ENCODE measurements at places on chromosomes 11 and 22.

DNA sequence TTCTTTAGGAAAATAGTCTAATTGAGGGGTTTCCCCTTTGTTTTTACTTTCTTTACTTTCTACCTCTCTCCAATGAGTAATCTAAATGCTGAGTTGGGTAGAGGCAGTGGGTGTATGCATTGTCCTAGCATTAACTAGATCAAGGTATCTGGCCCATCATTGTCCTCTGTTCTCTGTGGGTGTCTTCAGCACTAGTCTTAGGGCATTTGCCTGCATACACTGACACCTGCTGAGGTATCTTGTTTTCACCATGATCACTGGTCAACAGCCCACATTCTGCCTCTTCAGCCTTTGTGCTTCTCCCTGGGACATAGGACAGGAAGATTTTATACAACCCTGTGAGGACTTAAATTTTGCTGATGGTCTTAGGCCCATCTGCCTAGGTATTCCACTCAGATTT, 371.1 kb downstream of the RAB38 start:
- DNase-seq = no peak

DNA sequence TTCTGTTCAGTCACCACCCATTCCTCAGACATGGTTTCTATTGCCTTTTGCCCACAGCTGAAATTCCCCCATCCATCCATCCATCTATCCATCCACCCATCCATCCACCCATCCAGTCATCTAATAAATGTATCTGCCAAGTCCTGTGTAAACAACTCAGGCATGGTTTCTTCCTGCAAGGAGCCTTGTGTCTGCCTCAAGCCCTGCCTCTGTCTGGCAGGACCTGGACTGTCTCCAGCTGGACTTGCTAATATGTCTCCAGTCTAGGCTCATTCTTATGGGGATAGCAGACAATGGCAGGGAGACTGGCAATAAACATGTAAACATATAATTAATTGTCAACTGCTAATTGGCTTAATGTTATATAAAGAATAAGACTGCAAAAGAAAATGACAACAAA, 64.7 kb upstream of the AMPD3 start:
- no peak for DNase-seq

DNA sequence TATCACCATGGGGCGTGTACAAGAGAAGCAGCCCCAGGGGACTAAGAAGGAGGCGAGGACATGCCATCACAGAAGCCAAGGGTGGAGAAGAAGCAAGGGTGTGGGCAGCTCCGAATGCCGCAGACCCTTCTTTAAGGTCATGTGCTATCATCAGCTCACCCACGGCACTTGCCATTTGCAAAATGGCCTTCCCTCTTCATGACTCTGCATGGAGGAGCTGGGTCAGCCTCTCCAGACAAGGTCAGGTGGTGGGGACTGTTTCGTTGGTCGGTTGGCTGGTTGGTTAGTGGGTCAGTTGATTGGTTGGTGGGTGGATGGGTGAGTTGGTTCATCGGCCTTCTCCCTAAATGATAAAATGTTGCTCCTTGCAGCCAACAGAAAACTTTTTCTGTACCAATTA, 622.5 kb downstream of the TBC1D22A start:
- DNase-seq = no peak

DNA sequence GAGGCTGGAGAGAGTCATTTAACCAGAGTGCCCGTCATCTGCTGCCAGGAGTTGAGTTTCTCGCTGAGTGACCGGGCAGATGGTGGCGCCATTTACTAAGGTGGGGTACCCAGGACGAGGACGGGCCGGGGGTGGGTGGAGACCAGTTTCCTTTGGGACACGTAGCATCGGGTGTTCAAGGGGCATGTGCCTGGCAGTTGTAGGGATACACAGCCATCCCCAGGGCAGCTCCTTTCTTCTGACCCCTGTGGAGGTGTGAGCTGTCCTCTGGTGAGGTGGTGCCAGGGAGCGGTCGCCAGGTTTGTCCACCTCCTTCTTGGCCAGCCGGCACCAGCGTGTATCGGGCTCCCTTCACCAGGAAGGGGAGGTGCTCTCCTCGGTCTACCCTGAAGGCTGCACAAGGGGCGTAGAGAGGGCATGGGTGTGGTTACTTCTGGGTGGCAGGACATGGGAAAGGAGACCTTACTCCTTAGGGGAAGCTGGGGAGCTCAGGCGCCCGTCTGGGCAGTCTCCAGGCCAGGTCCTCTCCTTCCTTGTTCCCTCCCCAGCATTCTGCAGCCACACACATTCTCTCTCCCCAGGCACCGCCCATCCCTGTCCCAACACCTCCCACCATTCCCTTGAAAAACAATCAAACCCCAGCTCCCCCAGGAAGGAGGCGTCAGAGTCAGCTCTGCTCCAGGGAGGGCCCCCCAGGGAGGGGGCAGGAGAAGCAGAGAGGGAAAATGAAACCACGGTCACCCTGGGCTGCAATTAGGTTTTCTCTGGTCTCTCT, 10.3 kb upstream of the MB start:
- DNase-seq = peak; percentile 6

DNA sequence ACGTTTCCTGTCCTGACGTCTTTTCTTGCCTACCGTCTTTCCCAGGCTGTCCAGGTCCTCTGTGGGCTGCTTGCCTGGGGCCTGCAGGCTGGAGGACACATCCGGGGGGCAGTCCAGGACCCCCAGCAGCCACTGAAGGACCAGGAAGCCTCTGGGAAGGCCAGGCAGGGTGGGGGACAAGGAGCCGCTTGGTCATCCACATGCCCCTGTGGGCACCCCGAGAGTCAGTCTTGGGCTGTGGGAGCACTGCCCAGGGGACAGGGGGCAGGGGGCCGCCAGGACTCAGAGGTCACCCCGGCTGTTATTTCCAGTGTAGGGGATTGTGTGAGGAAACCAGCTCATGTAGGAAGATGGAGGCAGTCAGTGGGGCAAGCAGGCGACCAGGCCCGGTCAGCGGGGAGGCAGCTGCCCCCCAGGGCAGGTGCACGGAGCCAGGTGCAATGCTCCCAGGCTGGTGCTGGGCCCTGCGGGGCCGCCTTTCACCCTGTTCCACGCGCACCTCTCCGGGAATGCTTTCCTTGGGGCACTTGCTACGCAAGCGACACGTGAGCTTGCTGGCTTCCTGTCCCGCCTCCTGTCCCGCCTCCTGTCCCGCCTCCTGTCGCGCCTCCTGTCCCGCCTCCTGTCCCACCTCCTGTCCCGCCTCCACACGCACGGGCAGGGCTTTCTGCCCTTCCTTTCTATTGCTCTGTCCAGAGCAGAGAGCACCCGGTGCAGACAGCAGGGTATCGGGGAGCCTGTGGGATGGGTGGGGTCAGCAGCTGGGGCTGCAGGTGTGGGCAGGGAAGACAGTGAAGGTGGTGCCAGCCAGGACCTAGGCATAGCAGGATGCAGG, 39.5 kb downstream of the MUC5B start:
- DNase-seq = peak; percentile 88

GRCh38 chr22:47315862-47316419, 553.5 kb downstream of the TBC1D22A start:
- no peak for DNase-seq

DNA sequence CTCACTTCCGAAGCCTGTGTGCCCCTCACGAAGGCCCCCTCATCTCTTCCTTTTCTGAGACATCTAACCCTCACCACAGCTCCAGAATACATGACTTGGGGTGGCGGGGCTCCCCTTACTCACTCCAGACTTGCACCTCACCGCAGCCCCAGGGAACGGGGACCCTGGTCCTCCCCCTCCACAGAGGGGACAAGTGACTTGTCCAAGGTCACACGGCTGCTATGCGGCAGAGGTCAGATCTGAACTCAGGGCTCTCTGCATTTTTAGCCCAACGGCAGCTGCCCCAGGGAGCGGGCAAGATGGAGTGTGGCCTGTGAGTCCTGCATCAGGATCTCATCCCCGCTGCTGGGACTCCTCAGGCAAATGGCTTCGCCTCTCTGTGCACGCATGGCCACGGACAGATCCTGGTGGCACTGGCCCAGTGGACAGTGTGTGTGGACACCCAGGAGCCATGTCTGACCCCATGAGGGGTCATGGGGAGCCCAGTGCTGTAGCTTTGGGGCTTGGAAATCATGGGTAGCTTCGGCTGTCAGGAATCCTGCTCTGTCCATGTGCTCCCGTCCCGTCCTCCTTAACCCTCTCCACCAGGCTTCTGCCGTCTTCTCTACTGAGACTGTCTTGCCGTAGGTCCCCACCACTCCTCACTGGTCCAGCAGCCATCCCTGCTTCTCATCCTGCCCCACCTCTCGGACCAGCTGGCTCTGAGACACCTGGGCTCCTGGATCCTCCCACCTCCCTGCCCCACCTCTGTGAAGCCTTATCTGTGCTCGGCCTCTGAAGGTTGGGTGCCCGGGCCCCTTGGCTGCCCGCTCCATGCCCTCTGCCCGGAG, 48.0 kb upstream of the CARS1 start:
- DNase-seq = no peak

GRCh38 chr11:126956635-126957034, 43.9 kb downstream of the KIRREL3 start:
- no peak for DNase-seq

GRCh38 chr22:24244144-24244787, 616 bp downstream of the GGT5 start:
- DNase-seq = no peak

DNA sequence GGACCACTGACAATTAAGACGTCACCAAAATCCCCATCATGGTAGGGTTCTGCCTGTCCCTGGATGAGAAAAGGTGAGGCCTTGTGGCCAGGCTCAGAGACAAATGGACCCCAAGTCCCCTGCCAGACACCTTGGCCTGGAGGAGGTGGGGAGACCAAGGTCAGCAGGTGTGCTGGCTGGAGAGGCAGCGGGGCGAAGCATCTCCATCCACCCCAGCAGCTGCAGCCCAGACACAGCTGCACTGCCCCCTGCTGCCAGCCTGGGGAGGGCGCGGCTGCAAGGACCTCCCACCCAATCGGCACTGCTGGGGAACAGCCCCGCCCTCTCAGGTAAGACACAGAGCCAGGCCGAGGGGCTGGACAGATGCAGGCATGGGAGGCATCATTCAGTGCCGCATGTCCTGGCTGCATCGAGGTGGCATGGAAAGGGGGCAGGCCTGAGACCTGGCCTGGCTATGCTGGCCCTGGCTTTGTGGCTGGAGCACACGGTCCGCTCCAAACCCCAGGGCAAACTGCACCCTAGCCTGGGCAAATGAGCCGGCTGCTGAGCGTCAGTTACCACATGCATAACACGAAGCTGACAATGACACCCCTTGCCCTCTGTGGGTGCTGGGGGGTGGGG, 12.2 kb upstream of the MFNG start:
- DNase-seq = peak; percentile 63

- no peak for DNase-seq
These were observed 308.8 kb downstream of the TBC1D22A start for GRCh38 chr22:47071078-47071806.

DNA sequence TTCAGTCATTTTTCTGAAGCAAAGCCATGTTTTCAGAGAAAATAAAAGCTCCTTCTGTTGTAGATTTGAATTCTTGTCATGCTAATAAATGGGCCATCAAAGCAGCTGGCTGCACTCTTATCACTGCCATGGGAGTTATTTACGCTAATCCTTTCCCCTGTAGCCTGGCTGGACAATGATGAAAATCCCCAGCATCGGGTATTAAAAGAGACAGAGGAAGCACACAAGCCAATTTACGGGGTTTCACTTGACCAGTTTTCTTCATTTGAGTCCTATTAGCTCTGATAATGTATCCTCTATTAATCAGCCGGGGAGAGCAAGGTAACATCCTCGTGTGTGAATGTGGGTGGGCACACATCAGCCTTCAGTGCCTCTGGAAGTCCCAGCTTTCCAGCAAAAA, 470.2 kb upstream of the API5 start:
- DNase-seq = no peak

DNA sequence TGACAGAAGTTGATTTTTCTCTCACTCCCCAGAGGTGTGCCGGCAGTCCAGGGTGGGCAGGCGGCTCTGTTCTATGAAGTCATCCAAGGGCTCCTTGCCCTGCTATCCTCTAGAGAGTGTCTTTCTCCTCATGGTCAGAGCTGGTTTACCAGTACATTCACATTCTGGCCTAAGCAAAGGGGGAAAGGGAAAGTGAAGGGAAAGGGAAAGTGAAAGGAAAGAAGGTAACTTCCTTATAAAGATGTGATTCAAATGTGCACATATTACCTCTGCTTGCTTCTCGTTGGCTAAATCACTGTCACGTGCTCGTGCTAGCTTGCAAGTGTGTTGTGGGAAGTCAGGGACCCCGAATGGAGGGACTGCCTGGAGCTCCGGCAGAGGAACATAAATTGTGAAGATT, 2.9 kb upstream of the HTATIP2 start:
- peak; percentile 52 for DNase-seq

GRCh38 chr22:32050678-32051515, 7.8 kb downstream of the SLC5A1 start:
- DNase-seq = no peak

GRCh38 chr22:20779014-20779817, 5.3 kb downstream of the SERPIND1 start:
- no peak for DNase-seq

GRCh38 chr11:102882389-102883024, 7.7 kb upstream of the MMP12 start:
- no peak for DNase-seq

DNA sequence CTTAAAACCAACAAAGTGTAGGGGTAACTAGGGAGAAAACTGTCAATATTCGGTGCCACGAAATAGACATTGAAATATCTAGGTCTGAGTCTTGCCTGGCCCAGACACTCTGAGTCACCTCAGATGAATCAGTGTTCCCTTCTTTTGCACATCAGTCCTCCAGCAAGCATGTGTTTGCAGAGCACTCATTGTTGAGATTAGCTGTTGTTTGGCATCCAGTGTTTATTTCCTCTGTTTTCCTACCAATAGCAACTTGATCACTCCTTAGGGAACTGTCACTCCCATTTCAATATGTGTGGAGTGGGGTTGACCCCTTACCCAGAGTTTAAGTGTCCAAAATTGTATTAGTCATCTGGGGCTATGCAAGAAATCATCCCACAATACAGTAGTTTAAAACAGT, 4.7 kb upstream of the ASCC2 start:
- no peak for DNase-seq

DNA sequence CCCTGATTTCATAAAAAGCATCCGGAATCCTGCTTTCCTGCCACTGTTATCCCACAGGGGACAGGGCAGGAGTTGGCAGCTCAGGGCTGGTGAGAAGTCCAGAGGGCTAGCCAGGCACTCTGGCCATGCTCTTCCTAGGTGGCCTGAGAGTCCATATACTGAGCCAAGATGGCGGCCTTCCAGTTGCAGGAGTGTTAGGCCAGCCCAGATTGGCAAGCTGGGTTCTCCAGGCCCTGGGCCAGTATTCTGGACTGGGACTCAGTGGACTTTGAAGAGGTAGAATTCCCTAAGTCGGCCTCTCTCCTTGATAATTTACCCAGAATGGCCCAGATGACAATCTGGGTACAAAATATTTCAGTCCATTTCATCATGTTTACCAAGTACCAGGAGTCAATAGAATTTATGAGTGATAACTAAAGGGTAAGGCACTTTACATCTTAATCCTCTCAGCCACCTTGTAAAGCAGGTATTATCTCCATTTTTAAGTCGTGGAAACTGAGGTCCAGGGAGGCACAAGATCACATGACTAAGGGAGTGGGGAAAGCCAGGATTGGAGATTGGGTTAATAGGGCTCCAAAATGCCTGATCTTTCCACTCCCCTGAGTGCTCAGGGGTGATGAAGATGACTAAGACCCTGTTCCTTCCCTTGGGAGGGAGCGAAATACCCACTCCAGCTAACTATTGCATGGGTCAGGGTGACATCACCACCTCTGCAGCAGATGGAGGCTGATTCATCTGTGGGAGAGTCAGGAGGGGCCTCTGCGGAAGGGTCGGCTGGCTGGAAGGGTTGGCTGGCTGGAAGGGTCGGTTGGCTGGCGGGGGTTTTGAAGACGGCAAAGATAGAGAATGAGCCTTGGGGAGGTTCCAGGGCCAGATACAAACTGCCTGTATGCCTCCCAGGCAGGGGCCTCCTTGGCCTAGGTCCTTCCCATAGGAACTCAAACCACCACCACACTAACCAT, 1.2 kb upstream of the MICALL1 start:
- DNase-seq = no peak

Data from stimulated activated naive CD4-positive, alpha-beta T cell (primary cell).